Erythroblast (primary cell): ENCODE measurements at places on chromosomes 16 and 17.

GRCh38 chr17:35028531-35029262 lies 34.8 kb downstream of the RFFL start:
- no peak for DNase-seq

DNA sequence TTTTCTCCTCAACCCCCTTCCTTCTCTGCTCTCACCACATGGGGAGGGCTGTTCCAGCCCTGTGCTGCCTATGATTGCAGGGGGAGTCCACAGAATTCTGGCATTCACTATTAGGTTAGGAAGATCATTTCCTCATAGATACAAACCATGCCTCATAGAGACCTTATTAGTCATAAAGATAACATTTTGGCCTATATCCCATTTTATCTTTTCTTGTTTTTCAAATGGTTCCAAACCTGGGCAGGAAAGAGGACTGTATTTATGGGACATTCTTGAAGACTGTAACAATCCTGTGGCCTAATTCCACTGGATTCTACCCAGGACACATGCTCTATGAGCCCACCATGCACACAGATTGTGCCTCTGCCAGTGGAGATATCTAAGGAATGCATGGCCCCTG lies 51.7 kb downstream of the ASIC2 start:
- DNase-seq = no peak

DNA sequence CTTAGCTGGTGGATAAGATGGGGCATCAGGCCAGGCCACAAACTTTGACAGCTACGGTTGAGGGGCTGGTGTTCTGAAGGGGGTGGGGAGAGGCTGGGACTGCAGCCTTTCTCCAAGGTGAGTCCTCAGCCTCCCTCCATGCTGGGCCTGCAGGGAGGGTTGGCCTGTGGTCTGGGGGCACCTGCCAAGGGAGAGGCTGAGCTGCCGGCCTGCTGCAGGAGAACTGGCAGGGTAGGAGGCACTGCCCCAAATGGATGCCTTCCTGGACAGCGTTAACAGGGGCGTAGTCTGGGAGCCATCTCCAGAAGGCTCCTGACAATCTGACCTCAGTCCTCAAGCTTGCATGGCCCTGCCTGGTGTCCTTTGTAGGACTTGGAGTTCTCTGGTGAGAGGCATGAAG lies 5.1 kb downstream of the ELMO3 start:
- no peak for DNase-seq

DNA sequence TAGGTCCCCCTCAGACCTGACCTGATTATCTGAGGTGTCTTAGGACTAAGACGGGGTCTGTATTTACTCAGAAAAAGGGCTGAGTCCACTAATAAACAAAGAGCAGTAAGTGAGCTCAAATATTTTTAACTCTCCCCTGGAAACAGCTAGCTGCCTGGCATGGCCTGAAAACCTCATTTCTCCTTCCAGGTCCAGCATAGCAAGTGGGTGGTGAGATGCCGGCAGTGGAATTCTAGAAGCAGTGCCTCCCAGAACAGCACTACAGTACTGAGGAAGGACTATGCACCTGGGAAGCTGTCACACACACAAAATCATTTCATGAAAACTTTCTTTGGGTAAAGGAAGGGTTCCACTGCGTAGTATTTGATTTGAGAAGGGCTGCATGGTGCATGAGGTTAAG lies 29.5 kb upstream of the CFAP20 start:
- DNase-seq = no peak

GRCh38 chr17:32222621-32223020 lies 43.0 kb upstream of the RHBDL3 start:
- no peak for DNase-seq

DNA sequence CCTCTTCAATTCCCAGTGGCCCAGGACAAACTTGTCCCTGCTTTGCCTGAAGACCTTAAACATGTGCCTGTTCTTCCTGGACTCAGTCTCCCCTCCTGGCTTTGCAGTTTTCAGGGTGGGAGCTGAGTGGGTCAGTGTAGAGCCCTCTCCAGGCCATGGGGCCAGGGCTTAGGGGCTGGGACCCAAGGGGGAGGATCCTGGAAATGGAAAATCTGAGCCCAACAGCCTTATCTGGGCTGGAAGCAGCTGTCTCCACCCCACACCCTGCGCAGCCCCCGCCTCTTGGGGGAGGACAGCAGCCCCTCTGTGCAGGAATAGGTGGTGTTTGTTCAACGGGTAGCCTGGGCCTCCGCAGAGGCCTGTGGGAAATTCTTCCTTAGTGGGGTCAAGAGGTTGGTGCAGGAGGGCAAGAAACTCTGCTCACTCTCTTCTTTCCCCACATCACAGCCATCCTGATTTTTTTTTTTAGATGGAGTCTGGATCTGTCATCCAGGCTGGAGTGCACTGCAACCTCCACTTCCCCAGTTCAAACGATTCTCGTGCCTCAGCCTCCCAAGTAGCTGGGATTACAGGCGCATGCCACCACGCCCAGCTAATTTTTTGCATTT lies 6.8 kb upstream of the SMTNL2 start:
- DNase-seq = no peak

- no peak for DNase-seq
These were observed 15.1 kb upstream of the DHX8 start for GRCh38 chr17:43468691-43469139.
